ENCODE measurements at places on chromosomes 7 and 10.

DNA sequence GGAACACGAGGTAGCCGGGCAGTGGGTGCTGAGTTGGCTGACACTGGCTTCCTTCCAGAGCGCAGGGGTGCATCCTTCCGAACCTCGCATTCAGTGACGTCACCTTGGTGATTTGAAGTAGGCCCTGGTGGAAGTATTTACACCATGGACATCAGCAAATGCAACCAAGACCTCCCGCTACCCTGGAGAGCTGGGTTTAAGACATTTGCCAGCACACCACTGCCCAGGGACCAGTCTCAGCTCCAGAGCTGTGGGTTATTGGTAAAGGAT, 106.4 kb upstream of the GPR26 start:
- DNase-seq = no peak

GRCh38 chr10:58967551-58968388, 208.7 kb upstream of the PHYHIPL start:
- DNase-seq = no peak

DNA sequence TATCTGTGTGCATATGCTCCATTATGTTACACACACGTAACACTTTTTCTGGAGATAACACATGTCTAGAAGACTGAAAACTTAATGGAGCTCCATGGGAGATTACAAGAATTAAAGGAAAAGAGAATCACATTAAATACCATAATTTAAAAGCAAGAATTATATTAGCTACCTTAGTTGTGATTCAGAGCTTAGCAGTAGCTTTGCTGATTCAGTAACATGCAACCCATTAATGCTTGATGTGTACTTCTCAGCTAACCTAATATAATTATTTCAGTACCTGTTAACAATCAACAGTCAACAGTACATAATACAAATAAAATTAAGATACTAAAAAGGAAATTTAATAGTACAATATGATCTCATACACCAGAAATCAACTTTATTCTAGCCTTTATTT, 73.8 kb upstream of the GPR22 start:
- DNase-seq = no peak

- DNase-seq = no peak
Measured at GRCh38 chr10:130337305-130337640, 201.1 kb downstream of the GLRX3 start.

GRCh38 chr10:60348982-60349381, 40.7 kb downstream of the ANK3 start:
- DNase-seq = no peak

DNA sequence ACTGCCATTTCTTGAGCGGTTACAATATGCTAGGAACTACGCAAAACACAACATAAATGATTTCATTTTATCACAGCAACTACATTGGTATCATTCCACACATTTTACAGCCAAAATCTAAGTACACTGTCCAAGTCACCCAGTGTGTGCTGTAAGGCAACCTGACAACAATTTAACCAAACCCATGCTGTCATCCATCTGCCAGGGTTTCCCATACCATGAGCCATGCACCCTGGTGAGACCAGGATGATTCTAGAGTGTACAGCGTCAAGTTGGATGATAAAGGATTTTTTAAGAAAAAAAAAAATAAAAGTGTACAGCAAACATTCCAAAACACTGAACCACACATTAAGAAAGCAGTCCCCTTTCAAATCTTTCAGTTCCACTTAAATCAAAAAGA, 52.9 kb downstream of the PIK3AP1 start:
- no peak for DNase-seq

- no peak for DNase-seq
Measured at GRCh38 chr7:107505997-107506673, 36.3 kb downstream of the GPR22 start.

- DNase-seq = peak; percentile 28
Measured at GRCh38 chr10:12350167-12350872, 973 bp downstream of the CAMK1D start.

- no peak for DNase-seq
Measured at GRCh38 chr10:97468162-97468561, 22.2 kb downstream of the ZDHHC16 start.

DNA sequence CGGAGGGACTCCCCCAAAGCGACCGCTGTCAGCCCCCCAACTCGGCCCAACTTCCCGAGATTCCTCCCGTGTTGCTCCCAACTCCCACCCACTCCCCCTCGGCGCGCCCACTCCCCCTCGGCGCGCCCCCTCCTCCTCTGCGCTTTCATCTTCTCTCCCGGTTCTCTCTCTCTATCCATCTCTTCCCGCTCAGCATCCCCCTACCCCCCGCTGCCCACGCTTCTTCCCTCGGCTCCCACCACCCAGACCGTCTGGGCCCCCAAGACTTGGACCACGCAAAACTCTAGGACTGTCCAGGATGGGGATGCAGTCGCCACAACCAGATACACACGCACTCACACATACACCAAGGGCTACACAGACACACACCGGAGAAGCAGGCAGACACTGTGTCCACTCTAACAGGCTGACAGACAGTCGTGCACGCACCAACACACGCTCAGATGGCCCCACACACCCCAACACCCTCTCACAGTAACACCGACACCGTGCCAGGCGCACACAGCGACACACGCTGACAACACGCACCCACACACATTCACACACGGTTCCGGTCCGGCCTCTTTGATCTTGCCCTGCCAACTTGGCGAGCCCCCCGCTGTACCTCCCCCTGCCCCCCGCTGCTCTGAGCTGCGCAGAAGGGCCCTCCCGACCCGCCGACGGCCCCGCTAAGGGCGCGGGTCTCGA, 1.1 kb downstream of the GRID1 start:
- no peak for DNase-seq

- DNase-seq = no peak
Measured at GRCh38 chr7:26159243-26159642, 7.2 kb downstream of the NFE2L3 start.
